ENCODE measurements at places on chromosomes 4 and X.

- DNase-seq = no peak
These were observed 67.0 kb upstream of the FAM9A start for GRCh38 chrX:8868070-8868773.

- peak; percentile 77 for DNase-seq
These were observed 2.5 kb downstream of the COQ2 start for GRCh38 chr4:83282049-83282535.

- no peak for DNase-seq
These were observed 2.9 kb upstream of the CYBB start for GRCh38 chrX:37776987-37777325.

GRCh38 chr4:82255657-82256056 lies 118.1 kb downstream of the HNRNPD start:
- no peak for DNase-seq

GRCh38 chrX:54785901-54786300 lies 12.2 kb downstream of the ITIH6 start:
- no peak for DNase-seq

DNA sequence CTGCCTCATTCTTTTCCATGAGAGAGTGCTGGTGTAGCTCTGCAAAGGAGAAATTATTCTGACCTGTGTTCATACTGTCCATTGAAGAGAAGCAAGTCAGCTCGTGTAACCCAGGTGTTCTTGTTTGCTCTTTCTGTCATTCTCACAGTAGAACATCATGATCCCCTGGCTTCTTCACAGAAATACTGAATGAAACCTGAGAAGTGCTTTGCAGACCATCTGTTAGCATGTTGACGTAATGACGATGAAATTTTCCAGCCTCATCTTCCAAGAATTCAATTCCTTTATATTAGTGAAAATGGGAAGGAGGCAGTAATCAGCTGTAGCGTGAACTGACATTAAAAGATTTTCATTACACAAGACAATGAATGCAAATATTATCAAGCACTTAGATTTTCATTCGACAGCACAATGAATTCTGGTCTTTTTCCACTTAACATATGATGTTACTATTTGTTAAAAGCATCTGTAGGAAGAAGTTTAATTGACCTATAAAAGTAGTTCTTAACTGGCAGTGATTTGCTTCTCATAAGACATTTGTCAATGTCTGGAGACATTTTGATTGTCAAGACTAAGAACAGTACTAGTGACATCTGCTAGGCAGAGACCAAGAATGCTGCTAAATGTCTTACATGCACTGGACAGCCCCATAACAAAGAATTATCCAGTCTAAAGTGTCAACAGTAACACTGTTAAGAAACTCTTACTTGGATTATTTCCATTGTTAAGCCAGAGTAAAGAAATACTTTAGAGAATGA lies 246.3 kb downstream of the BANK1 start:
- no peak for DNase-seq

GRCh38 chr4:65645185-65645584 lies 25.1 kb downstream of the EPHA5 start:
- no peak for DNase-seq

- DNase-seq = no peak
These were observed 75.6 kb upstream of the RXFP1 start for GRCh38 chr4:158446106-158446505.

DNA sequence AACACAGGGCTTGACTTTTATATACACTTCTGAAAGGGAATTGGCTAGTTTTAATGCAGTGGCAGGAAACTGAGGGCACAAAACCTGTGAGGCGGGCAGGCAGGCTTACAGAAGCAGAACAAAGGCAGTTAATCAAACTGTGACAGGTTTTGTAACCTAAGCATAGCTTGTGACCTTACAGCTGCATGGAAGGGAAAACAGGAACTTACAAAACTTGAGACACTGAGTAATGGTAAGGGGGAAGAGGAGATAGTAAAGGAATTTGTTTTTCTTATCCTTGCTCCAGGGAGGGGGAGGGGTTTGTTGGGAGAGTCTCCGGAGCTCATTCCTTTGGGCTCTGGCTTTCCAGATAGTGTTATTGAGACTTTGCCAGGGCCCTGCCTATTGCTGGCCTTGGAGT lies 55.6 kb downstream of the SLITRK4 start:
- DNase-seq = no peak

- DNase-seq = no peak
These were observed 67.5 kb upstream of the NPY2R start for GRCh38 chr4:155140889-155141288.

- DNase-seq = no peak
These were observed 127.8 kb downstream of the KCTD8 start for GRCh38 chr4:44320833-44321232.

DNA sequence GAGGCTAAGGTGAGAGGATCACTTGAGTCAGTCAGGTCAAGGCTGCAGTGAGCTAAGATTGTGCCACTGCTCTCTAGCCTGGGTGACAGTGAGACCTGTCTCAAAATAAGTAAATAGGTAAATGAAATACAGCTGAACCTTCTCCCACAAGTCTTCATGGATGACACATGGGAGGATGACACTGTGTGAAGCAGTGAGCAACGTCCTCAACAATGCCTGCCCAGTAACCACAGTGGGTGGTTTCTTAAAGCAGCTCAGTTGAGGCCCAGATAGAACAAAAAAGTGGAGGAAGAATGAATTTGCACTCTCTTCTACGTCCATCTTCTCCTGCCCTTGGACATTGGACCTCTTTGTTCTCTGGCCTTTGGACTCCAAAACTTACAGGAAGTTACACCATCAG lies 52.7 kb downstream of the MSX1 start:
- DNase-seq = no peak

GRCh38 chrX:13535376-13536165 lies 33.8 kb upstream of the EGFL6 start:
- no peak for DNase-seq

DNA sequence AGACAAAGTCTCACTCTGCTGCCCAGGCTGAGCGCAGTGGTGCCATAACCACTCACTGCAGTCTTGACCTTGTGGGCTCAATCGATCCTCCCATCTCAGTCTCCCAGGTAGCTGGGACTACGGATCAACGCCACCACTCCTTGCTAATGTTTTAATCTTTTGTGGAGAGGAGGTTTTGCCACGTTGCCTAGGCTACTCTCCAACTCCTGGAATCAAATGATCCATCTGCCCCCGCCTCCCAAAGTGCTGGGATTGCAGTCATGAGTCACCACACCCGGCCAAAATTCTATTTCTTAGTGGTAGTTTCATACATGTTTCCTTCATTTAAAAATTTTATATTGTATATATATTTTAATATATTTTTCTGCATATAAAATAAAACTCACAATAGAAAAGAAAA lies 125.8 kb upstream of the CLNK start:
- DNase-seq = no peak

- DNase-seq = no peak
These were observed 39.2 kb downstream of the SGMS2 start for GRCh38 chr4:107863850-107864371.
